Progenitor cell of endocrine pancreas (in vitro differentiated cells): ENCODE measurements at places on chromosomes 5 and 9. TPM values are rescaled to one million over a fixed set of nuclear protein-coding genes. Genes with fewer than 3 reads are reported as not detected.

Gene OTP
- total RNA-seq: not detected in 2 replicates

Gene MLANA
- total RNA-seq: not detected in 2 replicates

GRCh38 chr9:133286523-133286922 is 11.5 kb upstream of the ABO start:
- peaks cover 1% of the 10 kb centered on the region for H3K36me3 ChIP-seq
- H3K27me3 ChIP-seq: no peaks in the 10 kb centered on the region
- no peak for DNase-seq
- H3K4me1 ChIP-seq: no peaks in the 10 kb centered on the region
- H3K4me3 ChIP-seq: no peak overlapping the region
- no peak overlapping the region for H3K27ac ChIP-seq

DNA sequence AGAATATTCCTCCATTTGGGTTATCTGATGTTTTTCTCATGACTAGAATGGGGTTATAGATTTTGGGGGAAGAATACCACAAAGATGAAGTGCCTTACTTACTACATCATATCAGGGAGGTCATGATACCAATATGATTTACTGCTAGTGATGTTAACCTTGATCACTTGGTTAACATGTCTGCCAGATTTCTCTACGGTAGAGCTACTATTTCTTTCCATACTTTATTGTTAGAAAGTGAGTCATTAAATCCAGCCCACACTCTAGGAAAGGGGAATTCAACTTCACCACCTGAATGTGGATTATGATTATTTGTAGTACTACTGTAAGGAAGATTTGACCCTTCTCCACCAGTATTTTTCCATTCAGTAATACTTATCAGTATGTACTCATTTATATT is 64.7 kb downstream of the UBE2R2 start:
- H3K27ac ChIP-seq: peak overlapping the region; percentile 3
- peaks cover 40% of the 10 kb centered on the region for H3K4me1 ChIP-seq
- no peak overlapping the region for H3K4me3 ChIP-seq
- no peak for DNase-seq

GRCh38 chr5:168443533-168443932 is 42.7 kb upstream of the RARS1 start:
- no peaks in the 10 kb centered on the region for H3K4me1 ChIP-seq
- H3K27ac ChIP-seq: no peak overlapping the region
- no peaks in the 10 kb centered on the region for H3K27me3 ChIP-seq
- peaks cover 43% of the 10 kb centered on the region for H3K36me3 ChIP-seq

Gene CDC20B
- total RNA-seq: not detected in 2 replicates

Gene SLC6A18
- not detected in 2 replicates for total RNA-seq

- no peak for DNase-seq
- peaks cover 10% of the 10 kb centered on the region for H3K4me1 ChIP-seq
- no peak overlapping the region for H3K27ac ChIP-seq
- peaks cover 1% of the 10 kb centered on the region for H3K36me3 ChIP-seq
- H3K4me3 ChIP-seq: no peak overlapping the region
Measured at GRCh38 chr5:109316634-109317033, 93.1 kb downstream of the PJA2 start.

Gene TMEM174
- total RNA-seq: not detected in 2 replicates

Gene HNRNPK
- 716 and 720 TPM in 2 replicates for total RNA-seq

Gene TERT
- total RNA-seq: 3.5 and 4.3 TPM in 2 replicates

Gene PCA3
- total RNA-seq: 0.22 and 0.31 TPM in 2 replicates

Gene PCSK1
- 1.9 and 2.0 TPM in 2 replicates for total RNA-seq

- peaks cover 31% of the 10 kb centered on the region for H3K27me3 ChIP-seq
- DNase-seq: no peak
- H3K4me3 ChIP-seq: peak overlapping the region; percentile 70
- H3K27ac ChIP-seq: no peak overlapping the region
- peaks cover 2% of the 10 kb centered on the region for H3K4me1 ChIP-seq
Measured at GRCh38 chr9:130171226-130172148, 717 bp upstream of the NCS1 start.

DNA sequence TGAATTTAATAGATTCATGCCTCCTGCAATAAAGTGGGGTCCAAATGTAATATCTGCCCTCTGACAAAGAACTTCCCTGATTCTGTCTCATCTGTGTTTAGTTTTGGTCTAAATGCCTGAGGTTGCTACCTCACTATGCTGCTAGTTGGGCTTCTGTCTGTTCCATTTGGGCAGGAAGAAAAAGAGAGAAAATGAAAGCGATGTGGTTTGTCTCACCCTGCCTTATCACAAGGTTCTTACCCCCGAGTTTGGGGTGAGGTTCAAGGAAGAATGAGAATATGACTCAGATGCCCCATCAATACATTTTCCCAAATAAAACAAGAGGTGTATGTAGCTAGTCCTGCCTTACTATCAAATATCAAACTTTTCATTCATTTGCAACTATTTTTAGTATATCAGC is 132.1 kb upstream of the MTAP start:
- H3K27ac ChIP-seq: no peak overlapping the region
- H3K27me3 ChIP-seq: no peaks in the 10 kb centered on the region
- H3K36me3 ChIP-seq: no peaks in the 10 kb centered on the region

Gene WNT8A
- not detected in 2 replicates for total RNA-seq

Gene NIPAL4
- not detected in 2 replicates for total RNA-seq

Gene CWC27
- 33.4 and 33.9 TPM in 2 replicates for total RNA-seq

Gene CKMT2
- total RNA-seq: 1.7 and 3.7 TPM in 2 replicates

GRCh38 chr9:27665136-27665535 is 91.9 kb upstream of the C9orf72 start:
- peak overlapping the region; percentile 29 for H3K4me3 ChIP-seq
- H3K4me1 ChIP-seq: peaks cover 20% of the 10 kb centered on the region
- H3K36me3 ChIP-seq: no peaks in the 10 kb centered on the region
- peaks cover 9% of the 10 kb centered on the region for H3K27me3 ChIP-seq
- no peak overlapping the region for H3K27ac ChIP-seq

Gene SPAG8
- 2.9 and 3.2 TPM in 2 replicates for total RNA-seq

DNA sequence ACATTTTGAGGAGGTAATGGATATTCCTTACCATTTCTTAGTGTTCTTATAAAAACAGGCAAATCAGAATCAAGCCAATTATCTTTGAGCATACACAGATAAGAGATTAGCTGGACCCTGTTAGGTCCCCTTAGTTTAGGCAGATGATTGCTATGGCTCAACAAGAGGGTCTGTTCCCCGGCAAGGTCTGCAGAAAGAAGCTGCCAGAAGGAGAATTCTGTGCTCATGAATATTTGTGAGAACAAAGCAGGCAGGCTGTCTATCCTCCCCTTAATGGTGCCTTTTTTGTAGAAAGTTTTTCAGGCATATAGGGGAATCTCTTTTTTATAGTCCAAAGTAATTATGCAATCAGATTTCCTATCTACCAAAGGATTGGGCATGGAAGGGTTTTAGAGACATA is 27.5 kb downstream of the CAVIN4 start:
- no peaks in the 10 kb centered on the region for H3K36me3 ChIP-seq
- no peaks in the 10 kb centered on the region for H3K4me1 ChIP-seq
- DNase-seq: no peak
- H3K4me3 ChIP-seq: no peak overlapping the region
- H3K27me3 ChIP-seq: no peaks in the 10 kb centered on the region

DNA sequence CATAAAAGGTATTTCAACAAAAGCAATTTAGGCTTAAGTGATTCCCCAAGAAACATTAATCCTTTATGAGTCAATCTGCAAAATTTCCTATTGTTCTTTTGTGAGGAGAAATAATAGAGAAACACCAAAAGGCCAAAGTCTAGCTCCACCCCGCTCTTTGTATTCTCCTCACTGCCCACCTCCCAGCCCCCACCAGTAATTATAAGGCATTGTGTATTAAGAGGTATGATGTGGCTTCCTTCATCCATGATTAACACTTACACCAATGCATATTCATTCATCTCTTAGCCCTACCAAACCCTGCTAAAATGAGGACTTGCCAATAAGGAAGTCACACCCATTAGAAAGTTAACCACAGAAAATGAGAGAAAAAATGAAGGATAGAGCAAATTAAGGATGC is 105.3 kb upstream of the SPATA31D4 start:
- H3K4me1 ChIP-seq: peaks cover 28% of the 10 kb centered on the region
- H3K27ac ChIP-seq: no peak overlapping the region
- H3K36me3 ChIP-seq: no peaks in the 10 kb centered on the region
- no peak for DNase-seq

GRCh38 chr5:138305797-138306196 is 25.8 kb downstream of the CDC25C start:
- H3K36me3 ChIP-seq: peaks cover 10% of the 10 kb centered on the region
- H3K4me1 ChIP-seq: peaks cover 2% of the 10 kb centered on the region
- H3K4me3 ChIP-seq: no peak overlapping the region
- no peak for DNase-seq

Gene PTPRD
- total RNA-seq: 115 and 124 TPM in 2 replicates

Gene CA9
- total RNA-seq: 0.31 and 0.49 TPM in 2 replicates

Gene NR5A1
- 0.36 and 0.49 TPM in 2 replicates for total RNA-seq

DNA sequence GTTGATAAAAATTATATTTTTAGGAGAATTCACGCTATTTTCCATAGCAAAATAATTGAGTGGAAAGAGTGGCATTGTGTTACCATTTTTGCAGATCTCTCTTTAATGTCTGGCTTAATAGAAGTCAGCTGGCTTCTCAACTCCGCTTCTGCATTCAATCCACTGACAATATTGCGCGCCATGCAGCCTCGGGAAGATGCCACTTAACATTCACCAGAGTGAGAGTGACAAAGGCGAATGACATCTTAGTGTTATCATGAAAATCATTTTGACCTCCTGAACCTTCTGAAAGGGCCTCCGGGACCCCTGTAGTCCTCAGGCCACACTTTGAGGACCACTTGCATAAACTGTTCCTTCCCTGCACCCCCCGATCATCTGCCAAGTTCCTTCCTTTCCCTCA is 80.1 kb upstream of the ORM1 start:
- peaks cover 20% of the 10 kb centered on the region for H3K36me3 ChIP-seq
- no peak for DNase-seq
- no peaks in the 10 kb centered on the region for H3K27me3 ChIP-seq
- H3K27ac ChIP-seq: no peak overlapping the region
- H3K4me1 ChIP-seq: peaks cover 4% of the 10 kb centered on the region

DNA sequence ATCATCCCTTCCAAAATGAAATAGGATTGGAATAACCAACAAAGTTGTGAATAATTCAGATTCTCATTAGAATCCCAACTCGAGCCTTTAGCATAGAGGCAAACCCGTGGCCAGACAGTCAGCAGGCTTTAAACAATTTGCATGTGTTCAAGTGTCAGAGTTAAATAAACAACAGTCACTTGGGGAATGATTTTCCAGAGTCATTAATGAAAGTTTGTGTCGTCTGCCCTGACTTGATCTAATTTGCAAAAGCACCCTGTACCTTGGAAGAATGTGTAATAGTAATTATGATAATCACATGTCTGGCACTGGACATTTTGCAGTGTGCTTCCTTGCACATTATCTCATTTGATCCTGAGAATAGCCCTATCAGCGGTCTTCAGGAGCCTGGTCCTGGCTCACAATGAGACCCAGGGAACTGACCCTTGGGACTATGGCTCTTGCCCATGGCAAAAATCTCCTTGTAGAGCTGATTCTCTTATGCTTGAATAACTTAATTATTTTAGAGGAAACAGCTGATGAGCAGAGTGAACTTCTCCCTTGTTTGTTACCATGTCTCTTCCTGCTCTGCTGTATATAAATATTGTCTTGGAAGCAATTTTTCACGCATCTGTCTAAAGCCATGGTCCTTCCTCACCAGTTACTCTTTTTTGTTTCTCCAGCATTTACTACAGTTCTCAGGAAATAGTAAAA is 272.7 kb downstream of the NR3C1 start:
- H3K4me3 ChIP-seq: no peak overlapping the region
- H3K27ac ChIP-seq: no peak overlapping the region
- no peaks in the 10 kb centered on the region for H3K36me3 ChIP-seq
- no peak for DNase-seq

Gene PLAC8L1
- 1.5 and 2.0 TPM in 2 replicates for total RNA-seq

- DNase-seq: no peak
- H3K27me3 ChIP-seq: no peaks in the 10 kb centered on the region
- H3K4me3 ChIP-seq: no peak overlapping the region
- no peak overlapping the region for H3K27ac ChIP-seq
- peaks cover 9% of the 10 kb centered on the region for H3K36me3 ChIP-seq
Measured at GRCh38 chr9:77719321-77719720, 71.2 kb upstream of the GNA14 start.

Gene BTNL8
- not detected in 2 replicates for total RNA-seq

GRCh38 chr9:28648723-28649122 is 1075.4 kb upstream of the C9orf72 start:
- H3K27ac ChIP-seq: no peak overlapping the region
- H3K36me3 ChIP-seq: no peaks in the 10 kb centered on the region
- no peaks in the 10 kb centered on the region for H3K27me3 ChIP-seq

- H3K27me3 ChIP-seq: no peaks in the 10 kb centered on the region
- peaks cover 12% of the 10 kb centered on the region for H3K36me3 ChIP-seq
- no peak overlapping the region for H3K27ac ChIP-seq
- H3K4me3 ChIP-seq: no peak overlapping the region
Measured at GRCh38 chr9:8845376-8845775, 1045.8 kb upstream of the DMAC1 start.

Gene ADRA1B
- 0.57 and 0.71 TPM in 2 replicates for total RNA-seq

DNA sequence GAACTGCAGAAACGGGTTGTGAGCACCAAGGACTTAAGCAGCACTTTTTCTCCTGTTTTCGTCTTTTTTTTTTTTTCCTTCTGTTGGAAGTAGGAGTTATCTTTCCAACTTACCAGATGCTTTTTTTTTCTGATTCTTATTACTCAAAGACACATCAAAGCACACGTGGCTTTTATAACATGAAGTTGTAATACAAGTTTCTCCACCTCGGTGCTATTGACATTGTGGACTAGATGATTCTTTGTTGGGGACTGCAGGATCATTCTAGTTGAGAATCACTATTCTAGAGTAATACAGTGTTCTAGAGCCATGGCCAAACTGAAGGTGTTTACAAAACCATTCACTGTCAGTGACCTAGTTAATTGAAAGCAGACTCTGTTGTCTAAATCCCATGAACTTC is 51.5 kb downstream of the MYO10 start:
- no peaks in the 10 kb centered on the region for H3K36me3 ChIP-seq
- H3K4me1 ChIP-seq: peaks cover 46% of the 10 kb centered on the region
- DNase-seq: no peak
- H3K4me3 ChIP-seq: no peak overlapping the region

DNA sequence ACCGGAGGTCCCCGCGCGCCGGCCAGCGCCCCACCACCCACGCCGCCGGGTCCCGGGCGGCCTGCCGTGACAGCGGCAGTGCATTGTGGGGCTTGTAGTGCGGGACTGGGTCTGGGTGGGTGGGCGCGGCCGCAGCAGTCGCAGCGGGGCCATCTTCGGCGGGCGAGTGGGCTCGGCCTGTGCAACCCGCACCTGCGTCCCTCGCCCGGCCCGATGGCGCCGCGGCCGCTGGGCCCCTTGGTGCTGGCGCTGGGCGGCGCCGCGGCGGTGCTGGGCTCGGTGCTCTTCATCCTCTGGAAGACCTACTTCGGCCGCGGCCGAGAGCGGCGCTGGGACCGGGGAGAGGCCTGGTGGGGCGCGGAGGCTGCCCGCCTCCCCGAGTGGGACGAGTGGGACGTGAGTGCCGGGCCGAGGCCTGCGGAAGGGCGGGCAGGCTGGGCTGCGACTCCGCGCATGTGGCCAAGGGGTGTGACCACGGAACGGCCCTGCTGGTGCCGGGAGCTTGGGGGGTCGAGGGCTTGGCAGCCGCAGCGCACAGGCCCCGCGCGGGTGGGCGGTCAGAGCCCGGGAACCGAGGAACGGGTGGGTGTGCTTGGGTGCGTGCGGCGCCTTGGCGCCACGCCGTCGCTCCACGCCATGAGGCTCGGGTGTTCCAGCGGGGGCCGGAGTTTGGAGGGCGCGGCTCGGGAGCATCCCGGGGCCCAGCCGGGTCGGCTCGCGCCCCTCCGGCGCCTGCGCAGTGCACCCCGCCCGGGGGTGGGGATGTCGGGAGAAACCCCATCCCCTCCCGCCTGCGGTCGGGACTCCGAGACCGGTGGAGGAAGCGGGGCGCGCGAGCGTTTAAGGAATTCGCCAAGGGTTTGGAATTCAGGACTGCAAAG is at the start of gene ARL10:
ARL10 (plus strand) TSS at position 137 of the 881 bp plus-strand sequence; CDS start at position 214, 77 bp downstream.
- peak within 1 kb of the TSS; percentile 72 for H3K4me3 ChIP-seq
- peak; percentile 22 for DNase-seq
- peaks cover 13% of the 10 kb centered on the region for H3K36me3 ChIP-seq
- H3K27ac ChIP-seq: peak within 1 kb of the TSS; percentile 29
- H3K4me1 ChIP-seq: no peaks in the 10 kb centered on the region
